Amniotic stem cell (primary cell): ENCODE measurements at places on chromosomes 11 and 22.

DNA sequence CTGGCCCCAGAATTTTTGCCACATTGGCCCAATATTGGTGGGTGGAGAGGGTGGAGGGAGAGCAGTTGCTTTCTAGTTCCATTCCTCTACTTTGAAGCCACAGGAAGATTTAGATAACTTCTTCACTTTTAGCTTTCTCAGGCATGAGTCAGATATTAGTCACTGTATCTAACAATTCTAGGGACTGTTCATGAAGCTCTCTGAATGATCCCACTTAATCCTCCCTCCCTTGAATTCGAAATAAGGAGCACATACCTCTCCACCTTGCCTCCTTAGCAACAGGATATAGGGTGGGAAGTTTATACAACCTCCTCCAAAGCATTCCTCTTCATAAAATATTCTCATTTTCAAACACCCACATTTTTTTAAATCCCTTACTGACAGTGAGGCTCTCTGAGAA, 13.5 kb downstream of the FSHB start:
- DNase-seq: peak; percentile 70

DNA sequence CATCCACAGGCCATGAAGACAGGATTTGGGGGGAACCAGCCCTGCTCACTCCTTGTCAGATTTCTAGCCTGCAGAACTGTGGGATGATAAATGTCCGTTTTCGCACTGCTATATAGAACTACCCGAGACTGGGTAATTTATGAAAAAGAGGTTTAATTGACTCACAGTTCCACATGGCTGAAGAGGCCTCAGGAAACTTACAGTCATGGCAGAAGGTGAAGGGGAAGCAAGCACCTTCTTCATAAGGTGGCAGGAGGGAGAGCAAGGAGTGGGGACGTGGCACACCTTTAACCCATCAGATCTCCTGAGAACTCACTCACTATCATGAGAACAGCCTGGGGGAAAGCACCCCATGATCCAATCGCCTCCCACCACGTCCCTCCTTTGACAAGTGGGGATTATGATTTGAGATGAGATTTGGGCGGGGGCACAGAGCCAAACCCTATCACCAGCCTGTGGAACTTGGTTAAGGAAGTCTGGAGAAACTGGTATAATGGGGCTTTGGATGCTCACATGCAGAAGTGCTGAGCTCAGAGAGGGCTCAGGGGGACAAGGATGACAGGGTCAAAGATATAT, 50.7 kb downstream of the MYEOV start:
- no peak for DNase-seq

GRCh38 chr11:74139151-74139918, 31.5 kb downstream of the C2CD3 start:
- no peak for DNase-seq

DNA sequence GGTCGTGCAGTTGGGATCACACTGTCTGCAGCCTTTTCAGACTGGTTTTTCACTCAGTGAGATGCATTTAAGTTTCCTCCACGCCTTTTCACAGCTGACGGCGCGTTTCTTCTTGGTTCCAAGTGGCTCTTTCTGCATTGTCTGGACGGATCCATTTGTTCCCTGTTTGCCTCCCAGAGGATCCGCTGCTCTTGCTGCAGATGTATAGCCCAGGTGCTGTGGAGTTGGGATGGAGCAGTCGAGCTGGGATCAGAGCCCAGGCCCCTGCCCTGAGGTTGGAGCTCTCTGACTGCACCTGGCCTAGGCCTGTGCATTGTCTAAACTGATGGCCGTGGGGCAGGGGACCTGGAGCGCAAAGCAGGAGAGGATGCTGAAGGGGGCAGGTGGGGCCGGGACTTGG, 51.6 kb downstream of the PARVB start:
- DNase-seq: no peak
